ENCODE measurements at places on chromosomes 2 and 18. TPM values are rescaled to one million over a fixed set of nuclear protein-coding genes. Genes with fewer than 3 reads are reported as not detected.
A peak's percentile ranks its signal among the peaks of the same experiment; 100 is the strongest.

DNA sequence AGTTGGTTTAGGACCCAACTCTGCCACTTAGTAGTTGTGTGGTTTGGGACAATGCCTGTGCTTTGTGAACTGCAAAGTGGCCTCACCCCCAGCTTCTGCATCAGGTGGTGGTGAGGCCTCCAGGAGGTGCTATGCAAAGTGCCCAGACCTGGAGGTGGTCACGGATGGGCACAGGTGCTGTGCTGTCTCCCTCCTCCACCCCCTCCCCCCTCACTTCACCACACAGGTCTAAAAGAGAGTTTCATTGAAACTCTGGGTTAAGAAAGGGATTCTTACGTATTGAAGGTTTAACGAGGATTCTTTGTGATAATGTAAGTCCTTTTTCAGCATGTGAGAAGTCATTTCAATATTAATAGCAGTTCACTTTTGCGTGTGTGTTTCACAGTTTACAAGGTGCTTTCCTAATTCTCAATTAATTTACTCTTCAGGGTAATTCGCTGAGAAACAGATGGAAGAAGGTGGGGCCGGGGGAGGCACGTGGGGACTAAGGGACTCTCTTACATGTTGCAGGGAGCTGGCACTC, 369.9 kb downstream of the LPIN1 start:
- no peak for DNase-seq

WDCP gene
- 18.0 TPM for total RNA-seq

DNA sequence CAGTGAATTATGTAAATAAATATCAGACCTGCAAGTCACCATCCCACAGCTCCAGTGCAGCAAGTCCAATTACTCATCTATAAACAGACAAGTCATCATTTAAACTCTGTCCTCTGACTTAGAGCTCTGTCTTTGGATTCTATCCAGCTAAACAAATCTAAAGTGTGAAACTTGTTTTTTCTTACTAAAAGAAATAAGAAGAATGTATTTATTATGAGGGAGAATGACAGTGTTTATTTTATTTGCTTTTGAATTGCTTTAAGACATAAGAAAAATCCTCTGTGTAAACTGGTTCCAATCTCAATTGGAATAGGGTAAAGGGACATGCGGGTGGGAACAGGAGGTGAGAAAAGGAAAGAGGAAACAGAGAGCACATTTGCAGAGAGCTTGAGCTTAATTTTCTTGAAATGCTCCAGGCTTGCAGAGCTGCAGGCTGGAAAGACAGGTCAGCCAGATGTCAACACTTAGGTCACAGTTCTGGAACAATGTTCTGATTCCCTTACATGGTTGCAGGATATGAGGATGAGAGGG, 355.8 kb downstream of the MEIS1 start:
- DNase-seq: peak; percentile 59

- DNase-seq: no peak
Measured at GRCh38 chr2:149040451-149040850, 2.0 kb downstream of the LYPD6B start.

DNA sequence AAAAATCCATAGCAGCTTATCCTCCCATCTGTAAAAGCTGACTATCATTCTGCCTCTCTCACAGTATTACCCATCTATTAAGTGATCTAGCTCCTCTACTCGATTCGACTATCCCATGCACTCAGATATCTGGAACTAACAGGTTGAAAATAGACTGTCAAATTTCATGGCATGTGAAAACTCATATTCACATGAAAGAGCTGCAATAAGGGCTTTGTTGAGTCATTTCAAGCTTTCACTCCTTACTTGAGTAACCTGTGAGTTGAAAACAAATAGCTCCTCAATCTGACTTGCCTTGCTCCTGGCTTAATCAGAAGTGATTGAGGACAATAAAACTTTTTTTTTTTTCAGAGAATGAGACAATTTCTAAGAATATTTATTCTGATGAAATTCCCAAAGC, 192.4 kb upstream of the ERBB4 start:
- no peak for DNase-seq

GRCh38 chr2:39603436-39603835, 62.3 kb upstream of the TMEM178A start:
- no peak for DNase-seq

GRCh38 chr2:199223791-199224190, 233.9 kb downstream of the SATB2 start:
- no peak for DNase-seq

CYTIP gene
- total RNA-seq: not detected

DNA sequence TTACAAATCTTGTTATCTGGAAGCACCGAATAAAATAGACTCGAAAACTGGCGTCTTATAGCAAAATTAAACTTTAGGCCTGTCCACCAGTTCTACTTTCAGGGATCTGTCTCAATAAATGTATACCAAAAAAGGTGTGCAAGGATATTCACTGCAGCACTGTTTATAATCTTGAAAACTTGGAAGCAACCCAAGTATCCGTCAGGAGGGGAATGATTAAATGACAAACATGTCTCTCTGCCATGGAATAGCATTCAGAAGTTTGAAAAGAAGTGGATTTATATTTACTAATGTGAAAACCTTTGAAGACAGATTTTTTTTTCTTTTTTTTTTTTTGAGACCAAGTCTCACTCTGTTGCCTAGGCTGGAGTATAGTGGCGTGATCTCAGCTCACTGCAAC, 32.3 kb upstream of the SATB2 start:
- no peak for DNase-seq

DNA sequence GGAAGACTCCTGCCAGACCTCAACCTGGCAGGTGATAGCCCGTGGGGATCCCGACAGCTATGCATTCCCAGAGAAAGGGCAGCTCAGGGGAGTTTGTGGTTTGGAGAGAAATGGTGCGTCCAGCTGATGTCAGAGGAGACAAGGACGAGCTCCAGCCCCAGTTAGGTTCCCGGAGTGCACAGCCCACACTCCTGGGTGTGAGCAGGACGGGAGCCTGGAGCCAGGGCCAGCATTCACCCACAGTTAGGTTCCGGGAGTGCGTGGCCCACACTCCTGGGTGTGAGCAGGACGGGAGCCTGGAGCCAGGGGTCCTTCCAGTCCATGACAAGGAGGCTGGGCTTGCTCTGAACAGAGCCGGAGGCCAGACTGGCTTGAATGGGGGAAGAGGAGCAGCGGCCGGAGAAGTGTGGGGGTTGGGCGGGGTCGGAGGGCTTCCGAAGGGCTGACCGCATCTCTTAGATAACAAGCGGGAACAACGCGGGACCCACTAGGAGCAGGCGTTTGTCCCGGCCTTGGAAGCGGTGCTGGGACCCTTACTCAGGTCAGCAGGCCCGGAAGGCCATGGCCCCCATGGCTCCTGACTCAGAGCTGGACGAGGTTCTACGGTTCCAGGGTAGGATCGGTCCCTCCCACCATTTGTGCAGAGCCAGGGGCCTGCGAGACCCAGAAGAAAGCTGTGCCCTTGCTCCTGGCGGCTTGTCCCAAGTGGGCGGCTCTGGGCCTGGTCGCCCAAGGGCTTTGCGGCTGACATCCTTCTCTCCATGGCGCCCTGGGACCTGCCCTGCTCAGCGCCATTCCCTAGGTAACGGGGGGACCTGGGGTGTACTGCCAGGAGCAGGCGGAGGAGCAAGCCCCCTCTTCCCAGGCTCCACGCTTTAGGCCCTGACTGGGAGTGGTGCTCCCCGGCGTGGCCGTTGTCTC, 185.6 kb downstream of the RTP5 start:
- DNase-seq: no peak

ANKRD29 gene
- not detected for total RNA-seq

GRCh38 chr2:11750422-11750821, 4.0 kb downstream of the LPIN1 start:
- no peak for DNase-seq

DNA sequence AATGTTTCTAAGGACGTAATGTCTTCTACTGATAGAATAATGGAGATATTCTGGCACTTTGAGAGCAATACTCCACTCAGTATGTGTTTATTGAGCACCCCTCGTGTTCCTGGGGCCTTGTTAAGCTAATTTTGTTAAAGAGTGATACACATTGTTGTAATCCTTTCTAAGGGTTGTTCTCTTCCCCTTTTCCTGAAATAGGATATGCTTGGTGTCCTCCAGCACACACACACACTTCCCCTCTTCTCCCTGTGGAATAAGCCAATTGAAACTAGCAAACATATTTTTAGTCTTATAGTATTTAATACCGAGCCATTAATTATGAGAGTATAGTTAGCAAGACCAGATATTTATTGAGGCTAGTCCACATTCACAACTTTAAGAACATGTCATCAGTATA, 114.1 kb downstream of the CRIM1 start:
- DNase-seq: no peak

DUSP19 gene
- 5.1 TPM for total RNA-seq

DNA sequence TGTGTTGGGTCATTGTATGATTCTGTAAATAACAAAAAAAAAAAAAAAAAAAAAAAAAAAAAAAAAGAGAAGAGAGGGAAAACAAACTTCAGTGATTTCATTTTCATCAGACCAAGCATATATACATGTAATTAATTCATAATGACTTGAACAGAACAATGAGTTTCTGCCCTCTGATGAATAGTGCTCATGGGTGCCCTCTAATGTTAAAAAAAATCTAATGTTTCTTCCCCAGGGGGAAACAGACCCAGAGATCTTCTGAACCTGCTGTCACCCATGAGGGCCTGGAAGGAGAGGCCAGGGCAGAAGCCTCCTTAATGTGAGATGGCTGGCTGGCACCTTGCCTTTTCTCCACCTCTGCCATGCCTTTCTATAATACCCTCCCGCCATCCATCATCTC, 289.2 kb downstream of the ZNF521 start:
- no peak for DNase-seq

PLCD4 gene
- total RNA-seq: not detected

DNA sequence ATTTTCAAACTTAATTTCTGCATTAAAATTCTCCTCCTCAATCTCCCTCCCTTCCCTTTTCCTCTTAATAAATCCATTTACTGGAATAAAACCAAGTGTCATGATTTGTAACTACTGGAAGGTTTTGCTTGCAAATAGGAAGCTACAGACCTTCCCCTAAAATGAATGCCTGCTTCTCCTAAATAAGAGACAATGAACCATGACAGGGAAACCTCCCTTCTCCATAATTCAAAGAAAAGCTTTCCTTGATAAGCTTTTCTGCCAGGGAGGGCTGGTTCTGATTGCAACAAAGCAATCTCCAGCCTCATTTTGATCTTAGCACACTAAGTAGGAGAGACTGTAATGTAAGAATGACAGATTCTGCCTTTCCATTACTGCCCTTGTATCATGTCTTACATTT, 111.0 kb upstream of the CDH20 start:
- no peak for DNase-seq

DNA sequence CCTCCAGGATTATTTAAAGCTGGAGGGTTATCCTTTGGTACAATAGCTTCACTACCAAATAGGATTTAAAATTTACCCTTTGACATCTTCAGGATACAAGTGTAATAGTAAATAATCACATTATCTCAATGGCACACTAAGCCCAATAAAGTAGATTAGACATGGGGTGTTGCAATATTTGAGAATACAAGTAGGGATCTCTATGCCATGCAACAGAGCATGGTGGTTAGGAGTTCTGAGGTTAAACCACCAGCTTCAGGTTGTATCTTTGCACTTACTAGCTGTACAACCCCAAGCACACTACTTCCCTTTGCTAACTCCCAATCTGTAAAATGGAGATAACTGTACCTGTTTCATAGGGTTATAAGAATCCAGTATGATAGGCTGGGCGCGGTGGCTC, 6.2 kb downstream of the MBD2 start:
- no peak for DNase-seq

DNA sequence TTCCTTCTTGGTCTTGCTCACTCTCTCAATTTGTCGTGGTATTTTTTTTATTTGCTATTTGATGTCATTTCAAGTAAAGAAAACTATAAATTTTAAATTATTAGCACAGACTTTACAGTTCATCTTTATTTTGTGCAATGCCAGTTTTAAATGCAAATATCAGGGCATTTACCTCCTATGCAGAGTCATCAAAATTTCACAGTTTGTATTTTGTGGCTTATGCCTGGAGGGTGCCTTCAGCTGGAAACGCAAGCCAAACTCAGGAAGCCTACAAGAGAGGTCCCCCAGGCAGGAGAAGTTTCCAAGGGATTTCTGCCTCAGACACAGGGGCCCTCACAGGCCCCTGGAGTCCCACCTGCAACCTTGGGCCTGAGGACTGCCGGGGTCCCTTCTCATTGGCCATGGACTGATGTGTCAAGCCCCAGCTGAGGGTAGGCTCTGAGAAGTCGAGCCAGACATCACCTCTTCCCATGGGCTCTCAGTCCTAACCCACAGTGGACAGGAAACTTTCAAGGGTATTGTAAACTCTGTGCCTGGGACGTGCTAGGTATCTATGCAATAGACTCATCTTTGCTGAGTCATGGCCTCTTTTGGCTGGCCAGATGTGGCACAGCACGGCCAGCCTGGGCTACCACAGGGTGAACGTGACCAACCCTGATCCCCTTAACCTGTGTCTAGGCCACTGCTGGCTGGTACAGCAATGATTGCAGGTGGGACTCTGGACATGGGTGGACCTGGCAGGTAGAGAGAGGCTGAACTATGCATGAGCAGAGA, 236.5 kb downstream of the CELF4 start:
- no peak for DNase-seq
